ENCODE measurements at places on chromosomes 3 and 15.

- DNase-seq, result no peak
These were observed 25.1 kb downstream of the LRRFIP2 start for GRCh38 chr3:37149257-37149656.

GRCh38 chr3:25558796-25559195, 105.9 kb downstream of the TOP2B start:
- no peak for DNase-seq

DNA sequence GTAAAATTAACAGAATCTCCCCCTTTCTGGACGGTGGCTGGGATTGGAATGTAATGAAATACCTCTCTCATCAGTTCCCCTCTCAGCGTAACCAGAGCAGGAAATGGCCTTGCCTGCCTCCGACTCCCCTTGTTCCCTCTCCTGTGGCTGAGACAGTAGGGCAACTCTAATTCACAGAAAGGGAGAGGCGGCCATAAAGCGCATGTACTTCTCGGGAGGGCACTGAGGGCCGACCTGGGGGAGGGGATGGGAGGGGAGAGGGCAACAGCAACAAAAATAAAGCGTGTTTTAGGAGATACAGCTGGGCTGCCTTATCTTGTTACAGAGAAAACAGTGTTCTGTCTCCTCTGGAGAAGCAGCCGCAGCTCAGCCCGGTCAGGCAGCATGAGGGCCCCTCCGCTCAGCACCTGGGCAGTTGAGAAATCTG, 783.3 kb upstream of the ARRDC4 start:
- no peak for DNase-seq

- DNase-seq, result no peak
These were observed 38.2 kb upstream of the NAALADL2 start for GRCh38 chr3:174820885-174821284.

GRCh38 chr3:158381262-158381868, 189.6 kb upstream of the MLF1 start:
- DNase-seq, result no peak

- DNase-seq, result peak; percentile 33
These were observed 33.1 kb upstream of the UBE2Q2 start for GRCh38 chr15:75809986-75810750.

DNA sequence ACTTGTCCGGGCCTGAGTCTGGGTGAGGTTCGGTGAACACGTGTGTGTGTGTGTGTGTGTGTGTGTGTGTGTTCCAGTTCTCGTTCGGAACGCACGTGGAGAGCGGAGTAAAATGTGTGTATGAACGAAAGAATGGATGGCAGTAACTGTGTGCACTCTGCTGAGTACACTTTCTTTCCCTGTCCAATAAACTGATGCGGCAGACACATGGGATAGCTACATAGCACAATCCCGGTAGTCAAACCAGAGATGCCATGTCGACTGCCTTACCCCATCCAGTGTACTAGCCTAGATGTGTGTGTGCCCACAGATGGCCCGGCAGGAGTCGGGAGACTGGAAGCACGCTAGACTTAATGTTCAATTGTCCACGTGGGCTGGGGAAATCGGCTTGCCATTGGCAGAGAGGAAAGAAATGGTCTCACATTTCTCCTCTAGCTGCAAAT, 507 bp upstream of the GOLIM4 start:
- peak; percentile 95 for DNase-seq

DNA sequence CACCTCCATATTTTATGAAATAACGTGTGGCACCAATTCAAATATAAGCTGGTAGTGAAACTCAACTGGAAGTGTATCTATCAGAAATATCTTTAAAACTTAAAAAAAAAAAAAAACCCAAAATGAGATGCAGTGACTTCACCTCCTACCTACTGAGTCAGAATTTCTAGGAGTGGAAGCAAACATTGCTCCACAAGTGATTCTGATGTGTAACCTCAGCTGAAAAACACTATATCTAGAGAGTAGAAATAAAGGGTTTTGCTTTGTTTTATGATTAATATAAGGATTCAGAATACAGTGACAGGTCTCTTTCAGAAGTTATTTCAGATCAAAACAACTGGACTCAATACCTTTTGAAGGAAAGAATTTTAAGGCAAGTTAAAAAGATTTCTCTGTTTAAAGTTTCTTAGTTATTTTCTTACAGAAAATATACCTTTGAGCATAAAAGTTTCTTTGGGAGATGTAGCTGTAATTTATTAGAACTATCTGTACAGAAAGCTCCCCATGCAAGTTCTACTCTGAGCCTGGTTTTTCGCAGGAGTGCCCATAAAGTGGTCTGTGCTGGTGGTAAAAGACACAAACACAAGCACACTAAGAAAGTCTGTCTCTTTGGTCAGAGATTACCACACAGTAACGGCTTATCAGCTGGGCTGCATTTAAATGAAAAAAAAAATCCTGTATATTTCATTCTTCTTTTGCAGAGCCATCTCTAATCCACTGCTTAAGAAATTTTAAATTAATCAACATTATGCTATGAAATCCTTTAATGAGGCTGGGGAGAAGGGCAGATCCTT, 59.9 kb upstream of the PPIB start:
- DNase-seq, result no peak

DNA sequence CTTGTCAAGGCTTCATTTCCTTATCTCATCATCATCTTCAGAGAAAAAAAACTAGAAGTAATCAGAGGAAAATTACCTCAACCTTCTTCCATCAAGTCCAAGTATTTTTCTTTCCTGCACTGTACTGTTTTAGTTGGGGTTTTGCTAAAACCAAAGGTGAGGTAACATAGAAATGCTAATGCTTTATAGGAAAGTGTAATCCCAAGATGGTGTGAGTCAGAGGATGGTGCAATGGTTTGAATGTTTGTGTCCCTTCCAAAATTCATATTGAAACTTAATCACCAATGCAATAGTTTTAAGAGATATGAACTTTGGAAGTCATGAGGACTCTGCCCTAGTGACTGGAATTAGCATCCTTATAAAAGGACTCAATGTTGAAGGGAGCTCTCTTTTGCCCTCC, 79.5 kb downstream of the KBTBD8 start:
- peak; percentile 35 for DNase-seq

GRCh38 chr15:39804026-39804425, 21.4 kb upstream of the FSIP1 start:
- peak; percentile 76 for DNase-seq

GRCh38 chr3:155949453-155950217, 79.2 kb downstream of the GMPS start:
- DNase-seq, result no peak

- no peak for DNase-seq
These were observed 1.8 kb downstream of the HYAL3 start for GRCh38 chr3:50297384-50297775.

DNA sequence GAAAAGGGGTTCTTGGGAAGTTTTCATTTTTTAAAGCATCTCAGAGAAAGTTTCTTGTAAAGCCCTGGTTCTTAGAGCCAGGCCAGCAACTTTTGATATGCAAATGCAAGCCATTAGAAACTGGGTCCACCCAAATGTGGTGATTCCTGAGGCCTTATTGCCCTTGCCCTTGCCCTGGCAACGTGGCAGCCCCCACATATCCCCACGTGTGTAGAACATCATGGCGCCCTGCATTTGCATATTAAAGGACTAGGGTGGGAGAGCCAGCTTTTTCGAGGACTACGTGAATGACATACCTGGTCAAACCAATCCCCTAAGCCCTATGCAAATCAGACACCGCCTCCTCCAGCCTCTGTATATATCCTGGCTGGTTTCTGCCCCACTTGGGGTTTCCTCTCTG, 314.9 kb upstream of the NECTIN3 start:
- DNase-seq, result no peak

DNA sequence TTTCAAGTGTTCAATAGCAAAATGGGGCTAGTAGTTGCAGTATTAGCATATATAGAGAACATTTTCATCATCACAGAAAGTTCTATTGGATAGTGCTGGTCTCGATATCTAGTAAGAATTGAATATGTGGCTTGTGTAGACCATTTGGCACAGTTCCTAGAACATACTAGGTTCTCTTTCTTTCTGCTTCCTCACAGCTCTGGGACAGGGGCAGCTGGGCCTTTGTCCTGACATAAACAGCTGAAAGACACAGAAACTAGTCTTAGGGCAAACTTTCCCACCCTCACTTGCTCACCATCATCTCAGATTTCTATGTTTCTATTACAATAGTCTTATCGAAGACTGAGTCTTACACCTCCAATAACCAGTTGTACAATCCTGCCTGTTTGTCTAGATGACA, 63.7 kb upstream of the DLG1 start:
- no peak for DNase-seq

DNA sequence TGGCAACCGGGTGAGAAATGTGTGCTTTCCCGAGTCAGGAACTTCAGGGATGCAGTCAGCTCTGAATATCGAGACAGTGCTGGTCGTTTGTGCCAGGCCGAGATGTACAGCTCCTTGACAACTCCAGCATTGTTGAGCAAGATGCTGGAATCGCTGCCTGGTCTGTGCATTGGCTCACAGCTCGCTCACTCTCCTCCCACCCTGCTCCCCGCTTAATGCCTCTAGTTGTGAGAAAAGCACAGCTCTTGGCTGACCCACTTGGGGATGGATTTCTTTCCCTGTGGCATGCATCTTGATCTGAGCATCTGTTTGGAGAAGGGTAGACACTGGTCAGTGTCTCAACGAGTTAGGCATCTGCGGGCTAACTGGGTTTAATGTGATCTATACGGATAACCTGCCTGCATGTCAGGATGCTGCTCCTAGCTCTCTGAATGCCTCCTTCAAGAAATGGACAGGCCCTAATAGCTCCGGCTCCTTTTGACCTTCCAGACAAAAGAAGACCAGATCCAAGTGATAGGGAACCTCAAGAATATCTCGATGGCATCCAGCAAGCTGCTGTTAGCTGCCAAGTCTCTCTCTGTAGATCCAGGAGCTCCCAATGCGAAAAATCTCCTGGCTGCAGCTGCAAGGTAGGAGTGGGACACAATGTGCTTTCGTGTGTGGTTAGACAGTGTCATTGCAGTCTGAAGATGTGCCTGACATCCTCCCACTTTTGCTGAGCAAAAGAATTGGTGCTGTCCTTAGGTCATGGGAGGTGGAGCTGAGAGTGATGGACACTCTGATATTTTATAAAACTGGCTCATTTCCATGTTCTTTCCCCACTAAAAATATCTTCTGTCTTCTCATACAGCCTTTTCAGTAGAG, 302.2 kb upstream of the TPM1 start:
- DNase-seq, result peak; percentile 51

- no peak for DNase-seq
These were observed 357.5 kb upstream of the CADM2 start for GRCh38 chr3:84601303-84601702.

- DNase-seq, result no peak
These were observed 141.7 kb upstream of the LRIG1 start for GRCh38 chr3:66642484-66642883.

GRCh38 chr3:184234224-184234623, 4.8 kb downstream of the VWA5B2 start:
- DNase-seq, result peak; percentile 61

DNA sequence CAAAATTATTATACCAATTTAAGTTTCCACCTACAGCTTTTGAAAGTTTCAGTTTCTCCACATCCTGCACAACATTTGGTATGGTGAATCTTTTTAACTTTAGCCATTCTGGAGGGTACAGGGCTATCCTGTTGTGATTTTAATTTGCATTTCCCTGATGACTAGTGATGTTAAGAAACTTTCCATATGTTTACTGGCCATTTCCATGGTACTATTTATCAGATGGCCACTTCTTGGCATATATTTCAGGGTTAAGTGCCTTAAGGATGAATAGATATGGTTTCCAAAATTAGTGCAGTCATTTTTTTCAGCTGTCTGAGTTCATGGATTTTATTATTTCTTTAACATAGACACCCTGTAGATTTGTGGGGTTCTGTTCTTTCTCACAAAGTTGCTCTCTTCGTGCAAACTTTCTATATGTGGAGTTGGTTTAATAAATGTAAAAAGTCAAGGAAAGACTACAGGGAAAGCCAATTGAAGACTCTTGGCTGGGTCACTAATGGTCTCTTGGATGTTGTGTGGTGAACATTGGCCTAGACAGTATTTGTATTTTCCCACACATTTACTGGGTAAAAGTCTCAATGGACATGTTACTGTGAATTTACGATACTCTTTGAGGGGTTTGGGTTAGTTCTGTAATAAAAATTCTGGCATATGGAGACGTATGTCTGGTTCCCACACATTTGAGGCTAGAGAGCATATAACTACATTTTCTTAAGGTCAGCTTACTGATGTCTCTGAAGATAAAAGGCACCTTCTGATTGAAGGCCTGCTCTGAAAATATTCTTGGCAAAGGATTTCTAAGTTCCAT, 147.5 kb upstream of the PDZRN3 start:
- no peak for DNase-seq

GRCh38 chr3:178736300-178736699, 200.1 kb downstream of the KCNMB2 start:
- no peak for DNase-seq

All from fibroblast of lung (primary cell).